ENCODE measurements at places on chromosomes 12 and 14. TPM values are rescaled to one million over a fixed set of nuclear protein-coding genes. Genes with fewer than 3 reads are reported as not detected.

The RNASE4 gene
- 6.1 TPM for total RNA-seq

The KIF21A gene
- total RNA-seq, result 20.1 TPM

The HOMEZ gene
- 7.4 TPM for total RNA-seq

The FAM186B gene
- total RNA-seq, result 0.16 TPM

The MGAT2 gene
- total RNA-seq, result 52.4 TPM

The JAG2 gene
- total RNA-seq, result 13.6 TPM

The CNTN1 gene
- total RNA-seq, result 56.7 TPM

The TBC1D30 gene
- 1.7 TPM for total RNA-seq

The PTCSC3 gene
- not detected for total RNA-seq

All from A549 treated with RU486 at 1 μM for 4 hours (cell line).